ENCODE measurements at places on chromosomes 7 and 10. TPM values are rescaled to one million over a fixed set of nuclear protein-coding genes. Genes with fewer than 3 reads are reported as not detected.
A peak's percentile ranks its signal among the peaks of the same experiment; 100 is the strongest.

- no peaks in the 10 kb centered on the region for H3K36me3 ChIP-seq
- H3K4me1 ChIP-seq: peaks cover 12% of the 10 kb centered on the region
- no peak within 1 kb of the TSS for H3K4me3 ChIP-seq
- H3K27me3 ChIP-seq: no peaks in the 10 kb centered on the region
These were observed at the start of gene WEE2 for GRCh38 chr7:141708351-141708750. TSS of gene WEE2 (plus strand) at chr7:141708353. CDS start at chr7:141708759, 406 bp downstream.

DNA sequence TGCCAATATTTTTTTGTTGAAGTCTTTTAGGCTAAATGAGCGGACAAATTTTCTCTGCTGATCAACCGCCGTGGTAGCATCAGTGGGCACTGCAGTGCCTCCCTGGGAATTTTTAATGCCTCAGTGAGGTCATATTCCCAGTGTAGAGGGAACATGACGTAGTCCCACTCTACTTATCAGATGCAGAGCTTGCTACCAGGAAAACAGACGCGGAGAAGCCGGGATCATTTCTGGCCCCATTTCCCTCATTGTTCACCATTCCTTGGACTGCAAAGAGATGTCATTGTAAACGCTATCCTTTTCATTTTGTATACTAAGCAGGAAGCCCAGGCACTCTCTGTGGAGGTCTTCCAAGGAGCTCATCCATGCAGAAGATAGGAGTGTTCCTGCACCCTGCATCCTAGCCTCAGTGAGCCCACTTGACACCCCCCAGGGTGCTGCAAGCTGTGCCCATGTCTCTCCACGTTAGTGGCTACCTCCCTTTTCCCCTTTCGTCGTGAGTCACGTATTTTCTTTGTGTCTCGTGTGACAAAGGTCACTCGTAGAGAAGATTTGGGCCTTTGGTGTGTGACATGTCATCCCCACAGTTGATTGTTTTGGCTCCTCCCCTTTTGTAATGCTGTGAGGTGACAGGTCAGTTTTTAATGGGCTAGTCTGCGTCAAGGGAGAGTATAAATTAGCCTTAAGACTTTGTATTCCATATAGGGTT is 145.5 kb downstream of the TCF7L2 start:
- H3K27me3 ChIP-seq: no peaks in the 10 kb centered on the region
- H3K36me3 ChIP-seq: peaks cover 53% of the 10 kb centered on the region
- H3K27ac ChIP-seq: peak overlapping the region; percentile 75
- no peak for DNase-seq

GRCh38 chr7:113710310-113711096 is 208.3 kb downstream of the PPP1R3A start:
- peaks cover 10% of the 10 kb centered on the region for H3K27me3 ChIP-seq
- DNase-seq: no peak
- H3K36me3 ChIP-seq: no peaks in the 10 kb centered on the region
- H3K4me1 ChIP-seq: no peaks in the 10 kb centered on the region
- no peak overlapping the region for H3K27ac ChIP-seq

- no peak for DNase-seq
- no peak overlapping the region for H3K27ac ChIP-seq
- no peak overlapping the region for H3K4me3 ChIP-seq
- H3K36me3 ChIP-seq: no peaks in the 10 kb centered on the region
These were observed 108.7 kb upstream of the KMT2C start for GRCh38 chr7:152544481-152544927.

DNA sequence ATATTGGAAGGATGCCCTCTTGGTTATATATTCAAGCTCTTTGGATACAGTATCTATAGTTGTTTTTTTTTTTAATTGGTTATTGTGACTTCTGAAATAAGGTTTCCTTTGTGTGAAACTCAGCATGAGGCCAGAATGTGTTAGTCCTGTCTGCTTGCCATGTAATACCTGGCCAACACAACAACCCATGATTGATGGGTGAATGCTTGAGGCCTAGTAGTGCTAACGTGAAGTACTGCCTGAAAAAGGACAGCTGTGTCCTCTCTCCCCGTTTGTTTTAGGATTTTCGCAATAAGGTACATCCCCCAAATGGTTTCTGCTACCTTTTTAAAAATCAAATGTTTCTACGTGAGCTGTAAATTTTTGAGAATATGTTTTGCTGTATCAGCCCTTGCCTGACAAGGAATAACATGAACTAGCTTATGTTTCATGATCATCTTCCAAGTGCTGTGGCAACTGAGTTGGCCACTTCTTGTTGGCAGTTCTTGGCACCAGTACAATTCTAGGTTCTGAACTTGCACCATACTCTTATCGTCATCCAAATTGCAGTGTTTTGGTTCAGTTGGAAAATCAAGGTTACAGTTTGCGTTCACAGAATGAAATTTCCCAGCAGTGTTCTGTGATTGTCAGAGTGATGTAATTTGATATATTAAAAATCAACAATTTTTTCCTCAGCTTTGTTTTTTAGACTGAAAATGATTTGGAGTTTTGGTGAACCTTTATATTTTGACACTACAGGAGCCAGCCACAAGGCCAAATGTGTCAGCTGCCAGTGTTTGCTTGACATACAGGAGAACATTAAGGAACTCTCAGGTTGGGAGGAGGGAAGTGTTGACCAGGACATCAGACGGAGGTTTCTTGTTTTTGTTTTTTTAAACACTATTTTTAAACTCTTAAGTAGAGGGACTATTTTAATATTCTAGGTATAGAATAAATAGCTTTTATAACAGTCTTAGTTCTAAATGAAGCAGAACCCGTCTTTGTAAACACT is 13.5 kb upstream of the ASCC1 start:
- DNase-seq: no peak
- H3K4me3 ChIP-seq: no peak overlapping the region
- peaks cover 22% of the 10 kb centered on the region for H3K36me3 ChIP-seq
- H3K4me1 ChIP-seq: peaks cover 28% of the 10 kb centered on the region

DNA sequence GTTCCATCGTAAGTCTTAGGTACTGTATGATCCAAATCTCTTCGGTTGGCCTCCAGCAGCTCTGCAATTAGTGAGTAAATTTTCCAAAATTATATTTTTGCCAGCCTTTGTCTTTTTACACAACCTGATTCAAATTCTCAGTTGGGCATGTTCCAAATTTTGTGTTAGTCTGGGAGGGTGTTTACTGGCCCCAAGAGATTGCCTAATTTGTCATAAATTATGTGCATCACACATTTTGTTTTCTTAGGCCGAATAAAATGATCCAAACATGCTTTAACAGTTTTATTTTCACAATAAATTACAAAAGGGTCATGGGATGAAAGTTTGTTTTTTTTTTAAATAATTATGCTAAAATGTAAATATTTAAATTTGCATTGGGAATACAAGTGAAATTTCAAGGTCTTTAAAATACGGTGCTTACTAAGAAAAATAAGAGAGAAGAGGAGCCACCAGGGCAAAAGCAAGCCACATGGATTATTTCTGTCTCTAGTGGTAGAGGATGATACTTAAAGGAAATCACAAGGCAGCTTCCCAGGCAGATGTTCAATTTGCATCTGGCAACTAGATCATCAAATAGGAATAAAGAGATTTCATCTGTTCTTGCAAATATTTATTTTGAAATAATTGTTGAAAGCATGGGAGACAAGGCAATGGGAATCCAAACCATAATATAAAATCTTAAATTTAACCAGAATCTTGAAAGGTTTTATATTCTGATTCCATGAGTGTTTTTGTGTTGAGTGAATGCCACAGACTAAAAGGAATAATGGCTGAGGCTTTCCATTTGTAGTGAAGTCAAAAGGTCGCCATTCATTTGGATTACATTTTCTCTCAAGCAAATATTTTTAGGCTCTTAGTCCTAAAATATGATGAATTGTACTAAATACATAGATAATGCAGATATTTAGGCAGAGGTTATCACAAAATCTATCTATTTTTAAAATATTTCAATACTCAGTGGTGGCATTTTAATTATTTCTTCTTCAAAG is 111.1 kb downstream of the MDFIC start:
- H3K27me3 ChIP-seq: no peaks in the 10 kb centered on the region
- no peaks in the 10 kb centered on the region for H3K4me1 ChIP-seq
- H3K27ac ChIP-seq: no peak overlapping the region
- no peaks in the 10 kb centered on the region for H3K36me3 ChIP-seq

DNA sequence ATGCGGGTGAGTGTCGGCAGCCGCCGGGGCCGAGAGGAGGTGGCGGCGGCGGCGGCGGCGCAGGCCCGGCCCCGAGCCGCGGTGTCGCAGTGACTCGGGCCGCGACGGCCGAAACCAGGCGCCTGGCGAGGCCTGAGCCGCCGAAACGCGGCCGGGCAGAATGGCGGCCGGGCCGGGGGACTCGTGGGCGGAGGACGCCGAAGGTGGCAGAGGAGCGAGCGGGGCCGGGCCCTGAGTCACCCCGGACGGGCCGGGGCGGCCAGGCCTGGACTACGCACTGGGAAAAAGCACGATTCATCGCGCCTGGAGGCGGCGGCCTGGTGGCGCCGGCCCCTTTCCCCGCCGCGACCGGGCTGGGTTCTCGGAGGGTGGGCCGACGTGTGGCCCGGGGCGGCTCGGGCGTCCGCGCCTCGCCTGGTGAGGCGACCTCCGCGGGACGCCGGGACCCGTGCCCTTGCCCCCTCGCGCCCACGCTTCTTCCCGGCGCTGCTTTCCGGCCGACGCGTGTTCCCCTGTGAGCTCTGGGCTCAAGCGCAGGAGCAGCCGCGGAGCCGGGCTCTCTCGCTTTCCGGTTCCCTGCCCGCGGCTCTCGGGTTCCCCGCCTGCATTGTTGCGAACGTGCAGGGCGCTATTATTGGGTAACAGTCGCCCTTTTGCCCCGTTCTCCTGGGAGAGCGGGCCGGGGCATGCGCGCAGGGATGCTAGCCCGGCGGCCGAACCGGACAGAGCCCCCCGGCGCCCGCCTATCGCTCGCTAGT is 500 bp downstream of the CUL1 start:
- H3K4me3 ChIP-seq: peak overlapping the region; percentile 91
- no peaks in the 10 kb centered on the region for H3K36me3 ChIP-seq
- DNase-seq: peak; percentile 87
- H3K27ac ChIP-seq: peak overlapping the region; percentile 85
- H3K4me1 ChIP-seq: peaks cover 51% of the 10 kb centered on the region

DNA sequence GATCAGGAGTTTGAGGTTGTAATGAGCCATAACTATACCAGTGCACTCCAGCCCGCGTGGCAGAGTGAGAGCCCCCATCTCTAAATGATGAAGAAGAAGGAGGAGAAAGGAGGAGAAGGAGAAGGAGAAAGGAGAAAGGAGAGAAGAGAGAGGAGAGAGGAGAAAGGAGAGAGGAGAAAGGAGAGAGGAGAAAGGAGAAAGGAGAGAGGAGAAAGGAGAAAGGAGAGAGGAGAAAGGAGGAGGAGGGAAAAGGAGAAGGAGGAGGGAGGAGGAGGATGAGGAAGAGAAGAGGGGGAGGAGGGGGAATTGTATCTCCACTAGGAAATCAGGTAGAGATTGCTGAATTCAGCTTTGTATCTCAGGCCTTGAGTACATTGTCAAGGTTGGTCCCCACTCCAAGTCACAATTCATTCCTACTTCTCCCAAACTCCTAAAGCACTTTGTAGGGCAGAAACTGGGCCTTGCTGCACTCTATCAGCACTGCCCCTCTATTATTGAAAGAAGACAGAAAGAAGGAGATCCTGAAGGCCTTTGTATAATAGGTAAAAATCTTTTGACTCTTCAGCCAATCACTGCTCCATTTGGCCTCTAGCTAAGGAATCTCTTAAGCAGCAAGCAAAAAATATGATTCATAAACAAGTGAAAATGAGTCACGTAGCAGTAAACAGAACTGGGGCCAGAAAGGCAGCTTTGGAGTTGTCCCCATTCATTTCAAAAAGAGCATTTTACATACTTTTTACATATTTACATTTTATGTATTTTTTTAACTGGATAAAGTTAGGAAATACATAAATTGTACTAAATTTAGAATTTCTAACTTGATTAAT is 178.0 kb downstream of the IMMP2L start:
- DNase-seq: no peak
- H3K4me1 ChIP-seq: no peaks in the 10 kb centered on the region
- no peaks in the 10 kb centered on the region for H3K27me3 ChIP-seq
- H3K27ac ChIP-seq: no peak overlapping the region
- no peaks in the 10 kb centered on the region for H3K36me3 ChIP-seq
- no peak overlapping the region for H3K4me3 ChIP-seq

GRCh38 chr7:94297397-94297838 is 97.3 kb upstream of the COL1A2 start:
- H3K27me3 ChIP-seq: no peaks in the 10 kb centered on the region
- peak overlapping the region; percentile 19 for H3K4me3 ChIP-seq
- no peak for DNase-seq
- H3K4me1 ChIP-seq: peaks cover 77% of the 10 kb centered on the region
- no peaks in the 10 kb centered on the region for H3K36me3 ChIP-seq
- peak overlapping the region; percentile 95 for H3K27ac ChIP-seq

The COL28A1 gene
- total RNA-seq: 1.1 TPM

DNA sequence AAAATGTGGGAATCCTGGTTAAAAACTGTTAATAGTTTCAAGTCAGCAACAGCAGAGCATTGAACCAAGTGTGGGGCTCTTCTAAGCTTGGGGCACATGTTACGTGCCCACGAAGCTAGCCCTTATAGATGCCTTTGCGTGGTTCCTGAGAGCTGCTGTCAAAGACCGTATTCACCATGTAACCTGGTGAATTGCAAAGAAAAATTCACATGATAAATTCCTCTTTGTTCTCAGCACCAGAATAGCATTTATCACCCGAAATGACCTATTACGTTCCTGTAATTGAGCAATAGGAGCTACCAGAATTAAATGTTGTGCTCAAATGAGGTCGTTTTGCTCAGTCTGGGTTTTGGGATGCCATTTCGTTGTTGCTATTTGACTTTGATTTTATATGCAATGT is 202.6 kb upstream of the PRPS1L1 start:
- H3K4me3 ChIP-seq: no peak overlapping the region
- H3K27ac ChIP-seq: no peak overlapping the region
- DNase-seq: no peak
- no peaks in the 10 kb centered on the region for H3K36me3 ChIP-seq
- no peaks in the 10 kb centered on the region for H3K4me1 ChIP-seq
- H3K27me3 ChIP-seq: peaks cover 44% of the 10 kb centered on the region

The RHOBTB1 gene
- total RNA-seq: 16.0 TPM

DNA sequence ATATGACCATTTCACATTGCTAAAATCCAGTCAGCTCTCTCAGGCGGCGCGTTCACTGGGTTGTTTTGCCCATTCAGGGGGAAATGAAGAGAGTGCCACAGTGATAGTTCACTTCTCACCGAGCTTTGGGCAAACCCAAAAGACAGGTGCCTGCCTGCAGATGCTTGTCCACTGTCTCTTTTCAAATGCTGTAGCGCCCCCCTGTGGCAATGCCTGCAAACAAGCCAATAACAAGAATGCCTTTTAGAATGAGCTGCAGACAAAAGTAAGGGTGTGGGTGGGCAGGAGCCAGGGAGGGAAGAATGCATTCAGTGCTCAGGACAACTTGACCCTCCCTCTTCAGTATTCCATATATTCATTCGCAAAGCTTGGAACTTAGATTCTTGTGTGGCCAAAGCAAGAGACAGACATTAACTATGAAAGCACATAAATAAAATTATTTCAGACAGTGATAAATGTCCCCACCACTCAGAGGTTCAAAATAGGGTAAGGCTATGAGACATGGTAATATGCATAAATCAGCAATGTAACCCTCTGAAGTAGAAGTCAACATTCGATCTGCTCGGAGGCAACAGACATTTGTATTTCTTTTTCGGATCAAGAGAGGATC is 86.9 kb downstream of the JAZF1 start:
- peaks cover 22% of the 10 kb centered on the region for H3K4me1 ChIP-seq
- DNase-seq: peak; percentile 91
- H3K36me3 ChIP-seq: no peaks in the 10 kb centered on the region
- no peak overlapping the region for H3K27ac ChIP-seq
- no peak overlapping the region for H3K4me3 ChIP-seq

All from osteocyte (in vitro differentiated cells).